ENCODE measurements at places on chromosomes 16 and 17.

DNA sequence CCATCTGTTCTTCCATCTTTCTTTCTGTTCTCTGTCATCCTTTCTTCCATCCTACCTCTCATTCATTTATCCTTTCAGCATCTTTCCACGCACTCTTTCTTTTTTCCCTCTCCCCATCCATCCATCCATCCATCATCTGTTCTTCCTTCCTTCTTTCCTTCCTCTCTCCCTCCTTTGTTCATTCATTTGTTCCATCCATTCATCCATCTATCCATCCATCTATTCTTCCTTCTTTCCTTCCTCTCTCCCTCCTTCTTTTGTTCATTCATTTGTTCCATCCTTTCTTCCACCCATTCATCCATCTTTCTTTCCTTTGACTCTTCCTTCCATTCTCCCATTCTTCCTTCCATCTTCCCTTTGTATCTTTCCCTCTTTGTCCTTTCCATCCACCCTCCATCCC lies 39.2 kb downstream of the ARHGAP23 start:
- DNase-seq, result no peak

DNA sequence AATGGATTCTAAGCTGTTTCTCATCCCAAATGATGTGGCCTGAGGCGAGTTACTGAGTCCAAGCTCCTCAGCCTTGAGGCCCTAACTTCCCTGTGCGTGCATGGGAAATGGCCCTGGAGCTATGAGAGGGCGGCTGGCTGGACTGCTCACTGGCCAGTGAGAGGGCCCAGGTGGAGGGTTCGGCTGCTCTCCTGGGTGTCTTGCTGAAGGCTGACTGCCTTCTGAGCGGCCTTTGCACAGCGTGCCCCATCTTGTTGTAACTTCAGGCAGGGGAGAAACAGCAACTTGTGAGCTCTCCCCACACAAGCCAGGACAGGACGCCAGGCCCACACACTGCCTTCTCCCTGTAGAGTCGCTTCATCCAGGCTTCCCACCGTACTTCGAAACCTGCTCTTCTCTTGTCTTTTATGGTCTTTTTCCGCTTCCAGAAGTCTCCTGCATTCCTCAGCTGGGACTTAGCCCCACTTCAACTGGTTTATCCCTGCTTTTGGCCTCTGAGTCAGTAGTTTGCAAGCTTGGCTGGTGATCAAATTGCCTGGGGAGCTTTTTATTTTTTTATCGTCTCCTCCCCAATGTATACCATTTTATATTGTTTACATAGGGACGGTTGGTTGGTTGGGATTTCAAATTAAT lies 13.3 kb downstream of the CDH3 start:
- DNase-seq, result no peak

DNA sequence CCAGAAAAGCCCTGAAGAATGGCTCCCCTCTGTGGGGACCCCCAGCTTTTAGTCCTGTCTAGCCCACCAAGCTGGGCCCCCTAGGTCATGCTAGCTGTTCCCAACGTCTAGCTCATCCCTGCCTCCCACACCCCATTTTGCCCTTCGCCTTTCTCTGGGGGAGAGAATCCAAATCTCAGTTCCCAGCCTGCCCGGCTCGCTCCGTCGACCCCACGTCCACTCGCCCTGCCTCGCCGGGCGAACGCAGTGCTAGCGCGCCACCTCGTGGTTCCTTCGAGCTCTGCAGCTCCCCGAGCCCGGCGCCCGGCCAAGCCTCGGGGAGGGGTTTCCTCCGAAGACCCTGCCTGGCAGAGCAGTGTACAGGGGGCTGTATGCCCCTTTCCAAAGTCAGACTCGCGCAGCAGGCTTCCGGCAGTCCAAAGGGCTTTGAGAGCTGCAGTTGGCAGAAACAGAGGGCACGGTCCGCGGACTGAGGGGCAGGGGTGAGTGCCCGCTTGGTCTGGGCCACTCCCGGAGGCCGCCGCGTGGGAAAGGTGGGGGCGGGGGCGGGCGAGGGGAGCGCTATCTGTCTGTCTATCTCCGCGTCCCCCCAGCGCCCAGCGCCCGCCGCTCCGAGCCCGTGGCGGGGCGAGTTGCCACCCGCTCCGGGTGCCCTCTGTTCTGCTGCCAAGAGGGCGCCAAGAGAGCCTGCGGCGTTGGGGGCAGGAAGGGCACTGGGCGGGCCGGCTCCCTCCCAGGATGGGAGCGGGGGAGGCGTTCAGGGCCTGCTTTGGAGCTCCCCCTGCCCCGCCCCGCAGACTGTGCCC lies 1.7 kb upstream of the DLX3 start:
- no peak for DNase-seq

DNA sequence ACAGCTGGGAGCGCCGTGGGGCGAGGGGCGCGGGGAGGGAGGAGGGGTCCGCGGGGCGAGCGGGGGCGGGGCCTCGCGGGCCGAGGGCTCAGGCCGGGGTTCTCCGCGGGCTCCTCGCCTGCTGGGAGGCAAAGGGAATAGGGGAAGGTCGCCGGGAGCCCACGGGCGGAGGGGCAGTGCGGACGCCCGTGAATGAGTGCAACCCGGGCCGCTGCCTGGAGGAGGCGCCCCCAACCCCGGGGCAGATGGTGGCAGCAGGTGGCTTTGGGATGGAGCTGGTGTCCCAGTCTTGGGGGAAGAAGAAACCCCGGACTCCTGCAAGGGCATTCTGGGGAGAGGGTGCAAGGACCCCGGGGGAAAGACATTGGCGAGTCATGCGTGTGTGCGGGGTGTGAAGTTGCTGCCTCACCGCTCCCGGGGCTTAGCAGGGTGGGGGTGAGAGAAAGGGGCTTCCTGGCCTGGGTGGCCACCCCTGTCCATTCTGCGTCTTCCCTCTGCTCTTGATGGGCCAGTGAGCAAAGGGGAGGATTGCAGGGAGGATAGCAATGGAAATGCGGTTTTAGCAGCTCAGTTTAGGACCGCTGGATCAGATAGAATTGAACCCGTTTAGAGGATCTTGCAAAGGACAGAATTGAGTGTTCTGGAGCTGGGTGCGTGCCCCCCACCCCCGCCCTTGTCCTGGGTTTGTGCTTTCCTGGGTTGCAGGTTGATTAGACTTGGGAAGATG lies 526 bp downstream of the KIAA0513 start:
- no peak for DNase-seq

DNA sequence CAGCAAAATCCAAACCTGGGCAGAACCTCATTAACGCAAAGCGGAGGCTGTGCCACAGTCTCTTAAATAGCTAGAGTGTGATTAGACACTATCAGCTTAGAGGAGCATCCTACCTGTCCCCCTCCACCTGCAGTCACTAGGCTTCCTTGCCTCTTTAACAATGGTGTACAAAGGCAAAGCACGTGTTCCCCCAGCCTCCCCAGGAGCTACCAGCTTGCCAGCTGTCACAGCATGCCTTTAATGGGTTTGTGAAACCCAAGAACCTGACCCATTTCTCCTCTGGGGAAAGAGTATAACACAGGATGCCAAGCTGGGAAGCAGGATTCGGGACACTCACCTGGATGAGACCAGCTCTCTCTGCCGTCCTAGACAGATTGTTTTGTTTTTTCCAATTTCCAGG lies 37.2 kb upstream of the TBX2 start:
- no peak for DNase-seq

GRCh38 chr16:80608946-80609345 lies 68.2 kb downstream of the DYNLRB2 start:
- DNase-seq, result no peak

- no peak for DNase-seq
Measured at GRCh38 chr17:56917559-56918296, 3.9 kb upstream of the TRIM25 start.

GRCh38 chr17:30372755-30373154 lies 6.0 kb upstream of the CPD start:
- DNase-seq, result no peak

DNA sequence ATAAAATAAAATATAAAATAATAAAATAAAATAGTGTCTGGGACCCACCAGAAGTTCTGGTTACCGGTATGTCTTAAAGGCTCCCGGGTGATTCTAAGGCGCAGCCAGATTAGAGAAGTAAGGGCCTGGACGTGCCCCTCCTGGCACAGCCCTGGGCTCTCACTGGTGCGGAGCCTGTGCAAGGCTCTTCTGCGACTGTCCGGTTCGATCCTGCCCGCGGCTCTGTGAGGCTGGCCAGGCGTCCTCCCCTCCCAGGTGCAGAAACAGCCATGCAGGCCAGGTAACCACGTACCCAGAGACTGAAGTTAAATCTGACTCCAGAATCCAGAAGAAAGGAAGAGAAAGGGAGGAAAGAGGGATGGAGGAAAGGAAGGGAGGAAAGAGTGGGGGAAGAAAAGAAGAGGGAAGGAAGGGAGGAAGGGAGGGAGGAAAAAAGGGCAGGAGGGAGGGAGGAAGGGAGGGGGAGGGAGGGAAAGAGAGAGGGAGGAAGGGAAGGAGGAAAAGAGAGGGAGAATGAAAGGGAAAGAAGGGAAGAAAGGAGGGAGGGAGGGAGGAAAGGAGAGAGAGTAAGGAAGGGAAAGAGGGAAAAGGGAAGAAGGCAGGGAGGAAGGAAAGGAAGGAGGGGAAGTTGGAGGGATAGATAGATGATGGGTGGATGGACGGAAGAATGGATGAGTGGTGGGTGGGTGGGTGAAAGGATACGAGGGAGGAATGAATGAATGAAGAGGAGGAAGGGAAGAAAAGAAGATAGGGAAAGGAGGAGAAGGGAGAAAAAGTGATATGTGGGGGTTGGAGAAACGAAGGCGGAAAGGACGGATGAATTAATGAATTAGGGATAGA lies 42.3 kb downstream of the C16orf82 start:
- no peak for DNase-seq

- no peak for DNase-seq
Measured at GRCh38 chr17:4333041-4333440, 33.4 kb downstream of the UBE2G1 start.

- no peak for DNase-seq
Measured at GRCh38 chr16:84818133-84818532, 1.7 kb upstream of the CRISPLD2 start.

- DNase-seq, result no peak
Measured at GRCh38 chr16:25841761-25842160, 150.0 kb downstream of the HS3ST4 start.

GRCh38 chr17:59451706-59452105 lies 113.7 kb upstream of the DHX40 start:
- DNase-seq, result no peak

- DNase-seq, result no peak
Measured at GRCh38 chr16:58515871-58516767, 802 bp downstream of the SETD6 start.

- no peak for DNase-seq
Measured at GRCh38 chr16:48629016-48629415, 19.0 kb upstream of the N4BP1 start.

DNA sequence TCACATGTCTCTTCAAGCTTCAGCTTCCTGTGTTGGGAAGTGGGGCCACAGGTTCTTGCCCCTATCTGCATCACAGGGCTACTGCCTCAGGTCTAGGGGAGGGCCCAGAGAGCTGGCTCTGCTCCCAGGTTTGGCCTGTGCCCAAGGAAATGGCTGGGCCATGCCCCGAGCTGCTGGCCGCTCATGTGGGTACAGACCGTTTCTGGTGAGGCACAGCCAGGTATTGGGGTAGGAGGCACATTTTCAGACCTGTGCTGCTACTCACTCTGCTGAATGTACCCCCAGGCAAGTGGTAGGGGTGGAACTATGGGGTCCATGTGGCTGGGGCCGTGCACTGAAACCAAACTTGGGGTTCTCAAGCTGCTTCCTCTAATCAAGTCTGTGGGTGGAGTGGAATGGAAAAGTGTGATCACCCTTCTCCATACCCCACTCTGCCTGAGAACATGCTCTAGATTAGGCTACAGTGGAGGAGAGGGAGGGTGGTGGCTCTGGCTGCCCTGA lies 4.6 kb downstream of the GAS2L2 start:
- DNase-seq, result no peak

DNA sequence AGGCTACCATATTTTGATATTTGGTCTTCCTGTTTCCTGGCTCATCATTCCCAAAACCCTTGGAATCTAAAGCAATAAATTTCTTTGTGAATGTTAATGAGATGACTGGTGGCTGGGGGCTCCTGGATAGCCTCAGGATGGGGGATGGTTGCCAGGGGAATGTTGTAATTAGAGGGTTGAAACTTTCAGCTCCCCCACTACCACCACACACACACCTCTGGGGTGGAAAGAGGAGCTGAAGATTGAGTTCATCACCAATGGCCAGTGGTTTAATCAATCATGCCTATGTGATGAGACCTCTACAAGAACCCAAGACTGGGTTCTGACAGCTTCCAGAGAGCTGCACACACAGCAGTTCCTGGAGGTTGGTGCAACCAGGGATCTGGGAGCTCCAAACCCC lies 59.1 kb downstream of the HS3ST3A1 start:
- DNase-seq, result no peak

DNA sequence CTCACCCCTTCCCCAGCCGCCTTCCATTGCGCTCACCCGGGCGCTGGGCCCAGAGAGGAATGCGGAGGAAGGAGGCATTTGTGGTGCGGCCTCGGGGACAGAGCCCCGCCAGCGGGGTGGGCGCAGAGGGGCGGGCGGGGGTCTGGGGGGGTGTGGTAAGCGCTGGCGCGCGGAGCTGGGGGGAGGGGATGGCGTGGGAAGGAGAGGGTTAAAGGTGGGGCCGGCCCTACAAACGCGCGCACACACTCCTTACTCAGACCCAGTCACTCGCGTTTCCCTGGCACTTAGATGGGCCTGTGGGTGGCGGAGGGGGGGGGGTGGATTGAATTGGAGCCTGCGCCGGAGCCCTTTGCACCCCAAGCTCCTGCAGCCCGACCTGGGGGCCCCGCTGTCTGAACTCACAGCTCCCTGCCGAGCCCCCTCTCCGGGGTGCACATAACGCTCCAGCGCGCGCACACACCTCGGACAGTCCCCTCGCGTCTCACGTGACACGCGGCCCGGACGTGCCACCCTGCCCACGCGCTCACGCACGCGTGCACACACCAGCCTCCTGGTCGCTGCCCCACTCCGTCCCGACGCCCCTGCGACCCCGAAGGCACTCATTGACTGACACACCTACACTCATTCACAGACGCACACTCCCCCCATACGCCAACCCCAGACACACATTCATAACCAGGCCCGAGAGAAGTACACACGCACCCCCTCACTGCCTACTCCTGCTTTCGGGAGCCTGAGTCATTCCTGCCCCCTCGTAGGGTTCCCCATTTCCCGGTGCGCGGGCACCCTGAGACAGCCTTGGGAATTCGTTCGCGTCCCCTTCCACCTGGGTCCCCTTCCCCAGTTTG lies 844 bp downstream of the TBKBP1 start:
- DNase-seq, result no peak

DNA sequence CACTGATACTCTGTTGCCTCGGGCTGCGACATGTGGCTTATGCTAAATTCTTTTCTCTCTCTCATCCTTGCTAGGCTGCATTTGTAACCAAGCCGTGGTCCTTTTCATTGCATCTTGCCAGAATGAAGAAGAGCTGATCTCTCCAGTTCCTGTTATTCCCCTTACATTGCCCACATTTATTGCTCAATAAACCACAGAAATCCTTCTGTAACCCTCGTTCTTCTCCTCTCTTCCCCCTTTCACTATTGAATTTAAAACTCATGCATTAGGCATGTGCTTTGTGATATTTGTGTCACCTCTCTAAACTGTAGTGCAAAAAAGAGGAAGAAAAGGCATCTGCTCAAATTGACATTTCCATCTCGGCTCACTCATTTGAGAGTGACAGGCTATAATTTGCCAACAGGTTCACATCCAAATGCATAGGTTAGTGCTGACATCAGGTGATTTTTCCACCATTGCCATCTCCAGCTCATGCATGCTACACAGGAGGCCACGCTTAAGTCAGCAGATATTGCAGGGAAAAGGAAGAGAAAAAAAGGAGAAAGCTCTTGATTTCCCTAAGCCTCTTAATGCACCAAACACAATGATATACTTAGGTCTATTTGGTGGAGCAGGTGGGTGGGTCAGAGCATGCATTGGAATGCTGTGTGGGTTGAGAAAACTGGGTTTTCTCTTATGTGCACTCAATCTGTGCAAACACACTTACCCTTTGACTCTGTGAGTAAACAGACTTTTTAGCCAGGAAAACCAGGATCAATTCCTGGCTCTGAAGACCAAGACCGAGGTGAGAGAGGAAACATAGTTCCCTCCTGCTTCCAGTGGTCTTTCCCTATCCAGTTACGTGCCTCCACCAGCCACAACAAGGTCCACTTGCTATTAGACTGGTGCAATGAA lies 642.7 kb downstream of the HS3ST4 start:
- no peak for DNase-seq
